ENCODE measurements at places on chromosomes 3 and 15.
A peak's percentile ranks its signal among the peaks of the same experiment; 100 is the strongest.

- DNase-seq = peak; percentile 69
Measured at GRCh38 chr3:149494022-149494758, 19.7 kb downstream of the TM4SF4 start.

GRCh38 chr15:69666441-69666882, 213.8 kb downstream of the RPLP1 start:
- DNase-seq = no peak

DNA sequence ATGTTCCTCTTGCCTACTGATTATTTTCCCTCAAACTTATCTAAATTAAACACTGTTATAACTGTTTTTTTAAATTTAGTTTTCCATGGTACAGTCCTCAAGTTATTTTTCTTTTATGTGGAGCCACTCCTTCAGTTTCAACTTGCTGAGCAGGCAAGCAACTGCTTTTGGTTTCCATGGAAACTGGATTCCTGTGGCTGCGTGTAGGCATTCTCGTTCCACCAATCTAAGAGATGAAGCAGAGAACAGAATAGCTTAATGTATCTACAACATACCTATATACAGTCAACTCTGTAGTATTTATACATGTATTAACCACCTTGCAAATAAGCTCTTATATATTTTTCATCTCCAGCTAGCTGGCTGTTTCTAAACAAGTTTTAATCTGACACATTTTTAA, 25.8 kb upstream of the ANXA2 start:
- DNase-seq = no peak

- no peak for DNase-seq
Measured at GRCh38 chr3:44996556-44996969, 20.5 kb downstream of the EXOSC7 start.

GRCh38 chr3:157232141-157232540, 72.2 kb upstream of the CCNL1 start:
- DNase-seq = no peak

DNA sequence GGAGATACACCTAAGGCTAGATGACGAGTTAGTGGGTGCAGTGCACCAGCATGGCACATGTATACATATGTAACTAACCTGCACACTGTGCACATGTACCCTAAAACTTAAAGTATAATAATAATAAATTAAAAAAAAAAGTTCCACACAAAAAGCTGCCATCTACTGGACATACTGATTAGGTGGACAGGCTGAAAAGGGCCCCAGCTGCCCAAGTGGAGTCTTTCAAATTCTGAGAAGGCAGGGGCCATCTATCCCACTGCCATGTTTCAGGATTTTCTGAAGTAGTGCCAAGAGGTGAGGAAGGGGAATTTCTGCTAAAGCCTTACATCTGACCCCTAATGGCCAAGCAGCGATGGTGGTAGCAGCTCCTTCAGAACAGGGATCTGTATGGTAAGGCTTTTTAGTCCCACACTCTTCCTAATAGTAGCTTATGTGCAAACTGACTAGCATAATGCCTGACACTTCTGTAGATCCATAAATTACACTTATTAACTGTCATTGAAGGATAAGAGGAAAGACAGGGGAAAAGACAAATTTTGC, 7.7 kb downstream of the FSTL1 start:
- DNase-seq = no peak

- no peak for DNase-seq
Measured at GRCh38 chr3:107929088-107929487, 161.7 kb downstream of the CD47 start.

Measured in SHP77 (cell line).